Cortex of kidney (tissue), 1 donor: ENCODE measurements at places on chromosomes 2 and 18.

GRCh38 chr2:44275927-44276303, 635 bp downstream of the SLC3A1 start:
- DNase-seq: no peak

DNA sequence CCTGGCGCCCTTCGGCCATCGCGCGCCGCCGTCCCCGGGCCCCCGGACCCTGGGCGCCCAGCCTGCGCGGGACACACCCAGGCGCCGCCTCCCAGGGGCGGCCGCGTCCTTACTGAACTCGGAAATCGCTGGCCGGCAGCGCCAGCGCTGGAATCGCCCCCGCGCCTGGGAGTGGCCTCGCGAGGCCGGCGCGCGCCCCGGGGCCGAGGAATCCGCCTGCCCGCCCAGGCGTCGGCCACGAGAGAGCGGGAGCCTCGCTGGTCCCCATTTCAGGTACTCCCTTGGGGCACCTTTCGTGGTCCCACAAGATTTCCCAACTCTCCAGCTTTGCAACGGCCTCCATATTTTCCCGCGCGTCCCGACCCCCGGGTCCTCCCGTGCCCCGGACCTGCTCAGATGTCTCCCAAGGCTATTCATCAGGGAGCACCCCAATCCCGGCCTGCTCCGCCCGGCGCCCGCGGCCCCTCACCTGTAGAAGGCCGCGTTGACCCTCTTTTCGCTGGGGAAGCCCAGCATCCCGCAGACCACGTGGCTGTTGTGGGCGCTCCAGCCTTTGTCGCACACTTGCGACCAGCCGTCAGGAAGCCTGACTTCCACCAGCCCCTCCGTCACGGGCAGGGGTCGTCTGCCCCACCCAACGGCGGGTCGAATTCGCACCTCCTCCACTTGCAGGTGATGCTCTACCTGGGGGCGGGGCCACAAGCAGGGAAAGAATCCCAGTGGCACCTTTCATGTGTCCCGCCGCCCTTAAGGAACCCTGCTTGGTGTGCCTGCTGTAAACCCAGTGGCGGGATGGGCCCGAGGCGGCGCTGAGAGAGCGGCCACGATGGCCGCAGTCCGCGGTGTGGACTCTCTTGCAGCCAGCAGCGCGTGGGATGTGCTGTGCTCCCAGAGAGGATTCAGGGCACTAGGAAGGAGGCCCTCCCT, 4.6 kb downstream of the LOXL3 start:
- no peak for DNase-seq

DNA sequence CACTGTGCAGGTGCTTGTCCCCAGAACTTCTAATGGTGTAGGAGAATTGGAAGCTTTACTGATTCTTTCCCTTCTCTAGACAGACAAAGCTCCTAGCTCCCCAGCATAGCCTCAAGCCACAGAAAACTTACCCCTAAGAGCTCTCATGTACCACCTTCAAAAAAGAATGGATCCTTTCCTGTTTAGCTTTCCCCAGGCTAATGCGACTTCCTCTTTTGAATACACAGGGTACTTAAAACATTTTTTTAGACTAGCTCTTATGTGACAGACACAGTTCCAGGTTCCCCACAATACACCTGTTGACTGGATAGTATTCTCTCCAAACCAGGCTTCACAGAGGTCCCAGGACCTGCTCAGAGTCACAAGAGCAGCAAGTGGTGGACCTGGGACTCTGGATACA, 8.3 kb downstream of the CTAGE1 start:
- no peak for DNase-seq

DNA sequence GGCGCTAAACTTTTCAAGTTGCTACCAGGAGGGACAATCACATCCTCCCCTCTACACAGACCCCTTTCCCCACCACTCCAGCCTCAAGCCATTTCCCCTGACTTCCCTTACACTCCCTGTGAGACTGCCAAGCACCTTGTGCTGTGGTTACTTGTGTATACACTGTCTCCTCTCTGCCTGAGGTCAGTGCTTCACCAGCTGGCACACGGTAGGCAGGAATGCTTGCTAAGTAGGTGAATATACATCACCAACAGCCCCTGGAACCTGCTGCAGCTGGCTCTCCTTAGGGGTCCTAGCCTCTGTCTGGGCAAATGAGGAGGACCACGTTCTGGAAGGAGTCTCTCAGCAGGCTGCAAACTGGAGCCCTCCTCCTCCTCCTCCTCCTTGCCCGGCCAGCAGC, 38.3 kb upstream of the ACAA2 start:
- no peak for DNase-seq

GRCh38 chr2:56287974-56288373, 104.2 kb downstream of the CCDC85A start:
- DNase-seq: no peak

DNA sequence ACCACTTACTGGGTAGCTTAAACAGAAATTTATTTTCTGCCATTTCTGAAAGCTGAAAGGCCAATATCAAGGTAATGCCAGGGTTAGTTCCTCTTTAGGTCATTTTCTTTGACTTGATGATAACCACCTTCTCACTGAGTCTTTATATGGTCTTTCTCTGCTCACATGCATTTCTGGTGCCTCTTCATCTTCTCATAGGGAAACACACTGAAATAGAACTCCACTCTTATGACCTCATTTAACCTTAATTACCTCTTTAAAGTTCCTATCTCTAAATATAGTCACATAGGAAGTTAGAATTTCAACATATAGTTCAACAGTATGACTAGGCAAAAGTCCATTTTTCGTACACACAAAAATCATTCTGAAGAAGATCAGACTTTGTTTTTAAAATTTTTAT, 616.8 kb upstream of the VRK2 start:
- no peak for DNase-seq

GRCh38 chr2:110816404-110817365, 84.3 kb downstream of the ACOXL start:
- DNase-seq: no peak

- DNase-seq: no peak
Measured at GRCh38 chr2:69386360-69386759, 667 bp downstream of the GFPT1 start.

- no peak for DNase-seq
Measured at GRCh38 chr2:189628817-189629530, 32.3 kb upstream of the ASNSD1 start.

- no peak for DNase-seq
Measured at GRCh38 chr2:151085181-151085611, 176.5 kb downstream of the RBM43 start.

DNA sequence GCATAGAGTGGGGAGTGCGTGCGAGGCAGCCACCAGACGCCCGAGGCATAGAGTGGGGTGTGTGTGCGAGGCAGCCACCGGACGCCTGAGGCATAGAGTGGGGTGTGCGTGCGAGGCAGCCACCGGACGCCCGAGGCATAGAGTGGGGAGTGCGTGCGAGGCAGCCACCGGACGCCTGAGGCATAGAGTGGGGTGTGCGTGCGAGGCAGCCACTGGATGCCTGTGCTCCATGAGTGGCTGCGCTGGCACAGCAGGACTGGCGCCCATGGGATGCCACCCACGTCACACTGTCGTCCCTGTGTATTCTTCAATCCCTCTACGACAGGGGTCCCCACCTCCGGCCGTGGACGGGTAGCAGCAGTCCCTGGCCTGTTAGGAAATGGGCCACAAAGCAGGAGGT, 221.9 kb downstream of the HDAC4 start:
- no peak for DNase-seq

DNA sequence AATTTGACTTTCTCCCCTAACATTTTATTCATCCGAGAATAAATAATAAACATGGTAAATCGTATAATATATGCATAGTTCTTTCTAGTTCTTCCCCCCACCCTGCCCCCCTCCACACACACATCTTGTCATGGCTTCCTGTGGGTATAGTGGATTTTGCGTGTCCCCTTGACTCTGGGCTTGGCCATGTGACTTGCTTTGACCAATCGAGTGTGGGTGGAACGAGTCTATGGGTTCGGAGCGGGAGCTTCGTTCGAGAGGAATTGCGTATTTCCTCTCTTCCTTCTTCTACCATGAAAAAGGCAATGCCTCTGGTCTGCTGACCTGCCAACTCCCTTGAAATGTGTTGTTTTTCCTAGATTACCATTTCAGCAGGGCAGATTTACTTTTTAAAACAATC, 175.2 kb downstream of the LTBP1 start:
- DNase-seq: no peak

- DNase-seq: no peak
Measured at GRCh38 chr2:169002161-169002738, 28.9 kb downstream of the ABCB11 start.

- DNase-seq: no peak
Measured at GRCh38 chr18:46250084-46250811, 146.1 kb downstream of the HAUS1 start.

DNA sequence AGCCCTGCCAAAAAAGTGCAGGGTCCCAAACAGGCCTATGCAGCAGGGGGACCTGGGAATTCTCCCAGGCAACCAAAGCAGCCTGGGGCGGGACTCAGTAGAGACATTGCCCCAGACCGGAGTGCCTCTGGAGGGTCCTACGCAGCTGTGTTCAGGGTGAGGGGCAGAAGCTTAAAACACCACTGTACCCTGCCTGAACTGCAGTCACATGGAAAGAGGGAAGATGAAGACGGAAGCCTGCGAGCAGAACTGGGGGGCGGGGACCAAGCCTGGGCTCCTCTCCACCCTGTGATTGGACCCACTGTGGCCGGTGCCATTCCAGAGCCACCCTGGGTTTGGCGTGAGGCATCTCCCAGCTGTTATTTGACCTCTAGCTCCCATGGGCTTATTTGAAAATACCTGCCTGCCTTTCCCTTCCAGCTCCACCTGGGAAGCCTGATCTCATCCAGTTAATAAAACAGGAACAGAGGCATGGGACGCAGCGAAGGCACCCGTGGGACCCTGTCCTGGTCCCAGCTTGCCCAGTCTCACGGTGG, 183.1 kb downstream of the SMAD2 start:
- DNase-seq: no peak

GRCh38 chr2:237743024-237743423, 55.6 kb upstream of the RBM44 start:
- no peak for DNase-seq

DNA sequence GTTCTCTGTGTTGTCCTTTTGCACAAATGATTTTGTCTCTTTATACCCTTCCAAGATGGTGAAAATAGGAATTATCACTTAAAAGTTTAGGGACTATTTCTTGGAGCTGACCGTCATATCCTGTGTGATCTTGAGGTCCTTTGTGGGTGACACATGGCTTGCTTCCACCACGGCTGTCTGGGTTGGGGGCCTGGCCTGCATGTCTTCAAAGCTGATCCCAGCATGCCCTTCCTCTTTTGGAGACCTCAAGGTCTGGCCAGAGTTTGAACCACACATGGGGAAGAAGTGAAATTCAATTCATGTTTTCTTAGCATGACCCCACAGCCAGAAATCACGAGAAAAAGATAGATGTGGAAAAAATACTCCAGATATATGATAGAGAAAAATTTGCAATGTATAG, 14.0 kb downstream of the SFTPB start:
- no peak for DNase-seq

GRCh38 chr18:63963615-63964256, 6.1 kb upstream of the SERPINB8 start:
- DNase-seq: no peak

GRCh38 chr2:228827056-228827700, 443.9 kb downstream of the PID1 start:
- DNase-seq: no peak

- DNase-seq: no peak
Measured at GRCh38 chr2:143503280-143503679, 374.1 kb downstream of the ARHGAP15 start.

- DNase-seq: no peak
Measured at GRCh38 chr18:35777039-35777438, 195.4 kb upstream of the RMP24 start.

GRCh38 chr2:100653449-100654035, 90.7 kb downstream of the PDCL3 start:
- DNase-seq: no peak

DNA sequence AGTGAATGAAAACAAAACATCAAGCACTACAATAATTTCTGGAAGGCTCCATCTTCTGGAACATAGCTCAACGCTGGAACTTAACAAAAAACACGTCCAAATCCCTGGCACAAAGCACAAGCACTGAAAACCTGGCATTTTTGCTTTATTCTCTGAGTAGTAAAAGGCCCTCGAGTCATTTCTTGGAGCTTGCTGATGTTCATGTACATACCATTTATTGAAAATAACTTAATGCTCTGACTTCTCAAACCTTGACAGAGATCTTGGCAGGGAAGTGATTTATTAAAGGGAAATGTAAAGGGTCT, 76.5 kb upstream of the STK17B start:
- DNase-seq: no peak

GRCh38 chr2:106853631-106854030, 32.3 kb downstream of the ST6GAL2 start:
- DNase-seq: no peak

- no peak for DNase-seq
Measured at GRCh38 chr2:10613263-10613662, 76.5 kb downstream of the NOL10 start.

GRCh38 chr18:71304856-71305255, 1016.0 kb downstream of the SOCS6 start:
- no peak for DNase-seq

GRCh38 chr18:6748241-6748640, 18.7 kb downstream of the ARHGAP28 start:
- no peak for DNase-seq

- no peak for DNase-seq
Measured at GRCh38 chr2:68784915-68785314, 50.3 kb downstream of the ARHGAP25 start.

DNA sequence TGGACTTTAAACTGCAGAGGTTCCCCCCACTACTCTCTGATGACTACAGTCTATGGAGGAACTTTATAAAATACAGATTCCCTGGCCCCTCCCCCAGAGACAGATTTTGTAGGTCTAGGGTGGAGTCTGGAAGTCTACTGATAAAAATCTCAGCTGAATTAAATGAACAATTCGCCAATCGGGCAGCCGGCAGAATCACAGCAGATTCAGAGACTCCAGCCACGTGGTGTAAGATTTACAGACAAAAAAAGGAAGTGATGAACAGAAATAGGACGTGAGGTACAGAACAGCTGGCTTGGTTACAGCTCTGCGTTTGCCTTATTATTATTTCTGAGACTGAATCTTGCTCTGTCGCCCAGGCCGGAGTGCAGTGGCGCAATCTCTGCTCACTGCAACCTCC, 21.4 kb upstream of the MTA3 start:
- no peak for DNase-seq

GRCh38 chr2:237995036-237995435, 28.2 kb downstream of the UBE2F start:
- no peak for DNase-seq

DNA sequence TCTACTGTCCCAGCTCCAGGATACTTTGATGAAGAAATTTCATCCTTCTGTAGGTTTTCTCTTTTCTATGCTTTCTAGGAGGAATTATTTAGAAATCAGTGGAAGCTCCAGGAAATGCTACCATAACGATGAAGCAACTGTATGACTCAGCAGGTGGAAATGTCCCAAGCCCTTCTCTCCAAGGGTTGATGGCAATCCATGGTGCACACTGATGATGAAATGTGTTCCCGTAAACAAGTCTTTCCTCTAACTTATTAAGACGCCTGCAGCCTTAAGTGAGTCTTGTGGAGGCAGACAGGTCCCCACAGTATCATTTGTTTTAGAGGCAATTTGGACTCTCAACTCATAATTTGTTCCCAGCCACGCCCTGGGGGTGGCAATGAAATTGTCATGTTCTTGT, 777.6 kb upstream of the SOX11 start:
- DNase-seq: no peak
